ENCODE measurements at places on chromosomes 7 and 10.

- no peak for DNase-seq
Measured at GRCh38 chr7:155638366-155638765, 6.1 kb upstream of the RBM33 start.

- no peak for DNase-seq
Measured at GRCh38 chr7:6505685-6506559, 45.3 kb downstream of the GRID2IP start.

GRCh38 chr7:88495881-88496725, 189.4 kb upstream of the STEAP4 start:
- DNase-seq = no peak

GRCh38 chr7:28383975-28384374, 28.3 kb upstream of the CREB5 start:
- no peak for DNase-seq

- DNase-seq = no peak
Measured at GRCh38 chr10:9081961-9082360, 1027.5 kb downstream of the GATA3 start.

- DNase-seq = no peak
Measured at GRCh38 chr7:43785420-43785819, 26.9 kb downstream of the BLVRA start.

DNA sequence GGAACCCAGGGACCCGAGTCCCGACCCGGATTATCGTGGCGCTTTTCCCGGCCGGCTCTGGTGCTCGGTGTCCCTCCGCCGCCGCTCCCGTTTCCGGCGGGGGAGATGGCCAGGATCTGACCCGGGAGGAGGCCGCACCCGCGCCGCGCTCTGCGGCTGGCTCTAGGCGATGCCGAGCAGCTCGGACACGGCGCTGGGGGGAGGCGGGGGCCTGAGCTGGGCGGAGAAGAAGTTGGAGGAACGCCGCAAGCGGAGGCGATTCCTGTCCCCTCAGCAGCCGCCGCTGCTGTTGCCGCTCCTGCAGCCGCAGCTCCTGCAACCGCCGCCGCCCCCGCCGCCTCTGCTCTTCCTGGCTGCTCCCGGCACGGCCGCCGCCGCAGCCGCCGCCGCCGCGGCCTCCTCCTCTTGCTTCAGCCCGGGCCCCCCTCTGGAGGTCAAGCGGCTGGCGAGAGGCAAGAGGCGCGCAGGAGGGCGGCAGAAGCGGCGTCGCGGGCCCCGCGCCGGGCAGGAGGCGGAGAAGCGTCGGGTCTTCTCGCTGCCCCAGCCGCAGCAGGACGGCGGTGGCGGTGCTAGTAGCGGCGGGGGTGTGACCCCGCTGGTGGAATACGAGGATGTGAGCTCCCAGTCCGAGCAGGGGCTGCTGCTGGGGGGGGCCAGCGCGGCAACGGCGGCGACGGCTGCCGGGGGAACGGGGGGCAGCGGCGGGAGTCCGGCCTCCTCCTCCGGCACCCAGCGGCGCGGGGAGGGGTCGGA, 593 bp downstream of the CDK13 start:
- peak; percentile 69 for DNase-seq

- no peak for DNase-seq
Measured at GRCh38 chr10:35463878-35464277, 127.6 kb downstream of the CCNY start.

- no peak for DNase-seq
Measured at GRCh38 chr10:2925631-2926030, 141.7 kb upstream of the PFKP start.

DNA sequence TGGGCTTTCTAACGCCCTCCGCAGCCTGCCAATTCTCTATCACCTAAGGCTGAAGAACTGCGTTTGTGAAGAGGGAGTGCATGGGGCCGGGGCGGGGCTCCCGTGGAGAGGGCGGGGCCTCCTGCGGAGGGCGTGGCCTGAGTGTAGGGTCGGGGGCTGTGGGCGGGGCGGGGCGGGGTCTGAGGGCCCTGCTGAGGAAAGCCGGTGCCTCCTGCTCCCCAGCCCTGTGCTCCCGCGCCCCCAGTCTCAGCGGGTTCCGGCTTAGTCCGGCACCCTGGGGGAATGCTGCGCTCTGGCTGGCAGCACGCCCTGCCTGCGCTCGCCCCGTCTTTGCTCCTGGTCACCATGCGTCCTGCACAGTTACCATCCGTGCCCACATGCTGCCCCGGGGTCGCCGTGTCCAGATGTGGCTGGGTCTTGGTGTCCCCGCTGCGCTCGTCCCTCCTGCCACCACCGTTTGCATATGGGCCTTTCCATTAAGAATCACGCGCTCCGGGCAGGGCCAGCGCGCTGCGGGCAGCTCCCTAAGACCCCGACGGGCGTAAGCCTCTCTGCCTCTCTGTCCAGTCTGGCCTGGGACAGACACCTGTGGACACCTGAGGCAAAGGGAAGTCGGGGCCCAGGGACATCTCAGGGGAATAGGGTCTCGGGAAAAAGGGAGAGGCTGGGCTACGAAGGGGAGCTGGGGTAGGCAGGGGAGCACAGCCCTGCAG, 144.0 kb upstream of the RET start:
- peak; percentile 87 for DNase-seq

GRCh38 chr10:48751730-48752129, 67.1 kb downstream of the WDFY4 start:
- DNase-seq = no peak

DNA sequence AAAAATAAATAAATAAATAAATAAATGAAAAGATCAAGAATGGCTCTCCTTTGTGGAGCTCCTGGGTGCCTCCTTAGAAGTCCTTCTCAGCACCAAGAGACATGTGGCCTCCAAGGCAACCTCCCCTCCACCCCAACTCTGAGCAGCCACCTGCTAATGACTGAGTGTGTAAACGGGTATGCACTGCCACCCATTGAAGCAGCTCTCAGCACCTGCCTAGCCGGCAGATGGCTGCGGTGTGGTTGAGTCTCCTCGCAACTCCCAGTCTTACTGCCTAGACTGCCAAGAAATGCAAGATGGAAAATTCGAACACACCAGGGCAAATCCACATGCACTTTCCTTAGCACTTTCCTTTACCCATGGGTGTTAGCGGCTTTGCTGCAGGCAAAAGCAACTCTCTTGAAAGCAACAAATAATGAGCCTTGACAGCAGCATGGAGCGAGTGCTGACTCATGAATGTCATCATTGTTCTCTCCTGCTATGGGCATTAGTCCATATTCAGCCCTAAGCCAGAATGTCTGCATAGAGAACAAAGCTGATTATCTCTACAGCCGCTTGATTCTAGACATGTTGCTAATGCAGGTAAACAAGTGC, 913.9 kb upstream of the AUTS2 start:
- DNase-seq = peak; percentile 45

GRCh38 chr10:26621889-26622711, 75.4 kb upstream of the PDSS1 start:
- DNase-seq = peak; percentile 63

GRCh38 chr7:1094870-1095269, 7.0 kb downstream of the GPER1 start:
- DNase-seq = no peak

DNA sequence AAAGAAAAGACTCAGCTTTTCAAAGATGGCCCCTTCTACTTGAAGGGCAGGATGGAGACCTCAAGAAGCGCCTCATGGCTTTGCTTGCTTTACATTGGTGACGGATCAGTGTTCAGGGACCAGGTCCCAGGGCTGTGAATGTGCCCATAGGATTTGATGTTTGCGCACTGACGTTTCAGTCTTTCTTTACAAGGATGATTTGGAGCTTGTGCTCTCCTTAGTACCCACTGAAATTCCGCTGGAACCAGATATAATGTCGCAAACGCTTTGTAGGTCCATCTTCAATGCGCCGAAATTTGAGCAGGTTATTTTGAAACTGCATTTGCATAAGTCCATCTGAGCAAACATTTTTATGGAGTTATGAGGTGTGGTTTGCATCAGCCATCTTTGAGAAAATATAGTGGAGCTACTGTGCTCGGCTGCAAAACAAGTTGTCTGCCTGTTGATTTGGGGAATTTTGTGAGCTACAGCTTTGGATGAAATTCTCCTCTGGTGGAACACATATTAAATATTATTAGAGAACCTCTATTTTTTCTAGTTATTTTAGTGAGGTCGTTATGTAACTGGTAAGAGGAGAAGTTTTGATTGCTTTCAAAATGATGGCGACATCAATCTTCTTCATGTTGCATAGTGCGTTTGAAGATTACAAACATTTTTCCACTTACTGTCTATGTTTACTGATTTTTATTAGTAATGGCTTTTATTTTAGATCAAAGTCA, 2.4 kb downstream of the RBM20 start:
- no peak for DNase-seq

DNA sequence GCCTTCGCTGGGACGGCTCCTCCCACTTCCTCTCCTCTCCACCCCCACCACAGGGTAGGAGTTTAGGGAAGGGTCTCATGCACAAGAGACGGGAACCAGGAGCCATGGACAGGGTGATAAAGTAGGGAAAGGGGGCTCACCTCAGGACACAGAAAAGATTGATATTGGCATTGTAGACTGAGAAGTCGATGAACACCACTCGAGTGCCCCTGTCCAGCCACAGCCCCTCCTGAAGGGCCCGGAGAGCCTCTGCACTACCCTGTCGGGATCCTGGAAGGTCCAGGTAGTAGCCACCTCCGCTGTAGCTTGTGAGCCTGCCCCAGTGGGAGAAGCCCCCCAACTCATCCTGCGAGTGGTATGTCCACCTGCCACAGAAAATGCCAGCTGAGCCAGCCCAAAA, 10.8 kb upstream of the BLOC1S2 start:
- no peak for DNase-seq

GRCh38 chr10:28841625-28842024, 164.3 kb downstream of the BAMBI start:
- DNase-seq = no peak

- DNase-seq = peak; percentile 67
Measured at GRCh38 chr7:89605362-89605761, 548.9 kb upstream of the STEAP1 start.

DNA sequence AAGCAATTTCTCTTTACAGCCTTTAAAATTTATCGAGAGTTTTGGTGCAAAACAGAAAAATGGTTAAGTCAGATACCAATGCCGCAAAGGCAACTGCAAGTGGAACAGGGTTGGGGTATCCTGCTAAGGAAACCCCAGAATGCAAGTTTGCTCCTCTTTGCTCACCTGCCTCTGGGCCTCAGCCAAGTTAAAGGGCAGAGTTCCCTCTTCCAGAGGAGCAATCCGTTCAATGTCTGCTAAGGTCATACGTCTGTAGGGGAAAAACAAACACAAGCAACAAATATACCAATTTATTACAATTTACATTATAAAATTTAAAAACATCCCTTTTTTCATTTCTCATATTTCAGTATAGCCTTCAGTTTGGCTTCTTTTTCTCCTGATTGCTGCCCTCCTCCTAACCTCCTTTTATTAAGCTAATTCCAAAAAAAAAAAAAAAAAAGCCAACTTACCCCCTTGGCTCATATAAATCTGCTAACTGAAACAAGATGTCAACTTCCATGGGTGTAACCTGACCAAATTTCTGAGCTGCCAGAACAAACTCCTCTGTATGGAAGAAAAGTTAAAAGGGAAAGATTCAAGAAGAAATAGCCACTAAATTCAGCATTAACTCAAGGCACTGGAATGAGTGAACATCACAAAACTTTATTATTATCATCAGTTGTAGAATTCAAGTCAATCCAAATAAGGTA, 132.6 kb downstream of the SLC25A13 start:
- DNase-seq = no peak

GRCh38 chr10:17229967-17230682, 2.1 kb downstream of the VIM start:
- DNase-seq = peak; percentile 93

DNA sequence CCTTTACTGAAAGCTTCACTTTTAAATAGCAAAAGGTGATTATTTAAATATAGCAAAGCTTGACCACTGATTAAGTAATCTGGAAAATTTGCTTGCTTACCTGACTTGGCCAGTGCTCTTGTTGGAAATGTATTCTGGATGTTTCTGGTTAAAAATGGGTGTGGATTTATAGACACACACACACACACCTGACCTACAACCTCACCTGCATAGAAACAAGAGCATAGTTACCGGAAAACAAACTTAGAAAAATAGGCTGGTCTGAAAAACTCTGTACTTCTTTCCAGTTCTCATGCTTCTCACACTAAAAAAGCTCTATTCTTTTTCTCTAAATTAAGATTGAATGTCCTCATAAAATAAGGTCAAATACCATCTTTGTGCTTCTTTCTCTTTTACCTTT, at the start of gene AGR3:
Gene AGR3, minus strand, starts transcription at position 140 of the 400 bp plus-strand sequence. CDS start 3,365 bp downstream, outside the sequence.
- no peak for DNase-seq

DNA sequence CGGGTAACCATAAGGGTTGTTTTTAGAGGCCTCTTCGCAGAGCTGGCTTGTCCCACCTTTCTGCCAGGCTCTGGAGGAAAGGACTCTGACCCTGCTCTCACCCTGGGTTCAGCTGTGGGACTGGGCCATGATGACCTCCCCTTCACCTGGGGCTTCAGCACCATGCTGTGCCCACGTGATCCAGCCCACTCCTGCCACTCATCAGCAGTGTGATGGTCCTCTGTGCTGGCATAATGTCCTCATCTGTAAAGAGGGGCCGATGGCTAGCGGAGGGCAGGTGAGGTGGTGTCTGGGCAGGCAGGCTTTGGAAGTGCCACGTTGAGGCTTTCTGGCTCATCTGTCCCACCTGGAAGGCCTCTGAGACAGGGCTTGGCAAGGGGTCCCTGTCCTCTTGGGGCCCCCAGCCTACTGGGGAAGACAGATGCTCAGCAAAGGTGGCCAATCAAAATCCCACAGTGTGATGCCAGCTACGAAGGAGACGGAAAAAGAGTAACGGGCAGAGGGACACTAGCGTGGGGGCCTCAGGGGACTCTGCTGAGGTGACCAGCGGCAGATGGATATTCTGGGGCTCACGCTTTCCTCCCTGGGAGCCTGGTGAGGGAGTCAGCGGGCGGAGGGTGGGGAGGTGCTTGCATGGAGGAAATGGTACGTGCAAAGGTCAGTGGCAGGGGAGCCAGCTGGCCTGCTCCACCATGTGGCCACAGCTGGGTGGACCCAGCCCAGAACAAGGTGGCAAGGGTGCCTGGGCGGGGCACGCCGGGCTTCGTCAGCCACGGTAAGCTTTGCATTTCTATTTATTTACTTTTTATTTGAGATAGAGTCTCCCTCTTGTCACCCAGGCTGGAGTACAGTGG, 5.4 kb downstream of the LRWD1 start:
- DNase-seq = no peak

DNA sequence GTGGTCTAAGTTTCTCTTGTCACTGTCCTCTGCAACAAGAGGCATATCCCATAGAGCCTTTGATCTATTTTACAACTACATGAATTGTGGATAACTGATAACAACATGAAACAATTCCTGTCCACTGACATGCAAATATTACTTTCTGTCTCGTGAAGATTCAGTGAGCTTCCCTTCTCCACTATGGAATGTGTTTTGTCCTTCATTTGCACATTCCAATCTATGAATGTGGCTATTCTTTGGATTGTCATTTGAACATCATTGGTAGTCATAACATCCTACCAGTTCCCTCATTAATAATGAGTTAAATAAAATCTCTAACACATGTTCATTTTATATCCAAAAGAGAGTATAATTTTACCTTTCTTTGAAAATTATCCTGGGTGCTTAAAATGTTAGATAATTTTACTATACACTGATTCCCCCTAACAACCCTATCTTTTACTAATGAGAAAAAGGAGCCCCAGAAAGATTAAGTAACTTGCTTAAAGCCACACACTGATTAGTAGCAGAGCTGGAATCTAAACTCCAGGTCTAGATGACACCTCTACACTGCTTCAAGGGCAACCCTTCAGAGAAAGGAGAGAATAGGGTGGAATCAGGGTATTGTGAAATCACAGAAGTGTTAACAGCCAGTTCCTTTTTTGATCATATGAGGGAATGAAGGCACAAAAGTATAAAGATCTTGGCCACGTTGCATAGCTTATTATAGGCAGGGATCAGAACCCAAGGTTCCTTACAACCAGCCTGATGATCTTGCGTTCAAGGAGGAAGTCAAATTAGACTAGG, 39.1 kb downstream of the PDE1C start:
- DNase-seq = no peak

GRCh38 chr10:99610221-99610620, 10.0 kb downstream of the SLC25A28 start:
- no peak for DNase-seq

All from neural progenitor cell (in vitro differentiated cells).